Fibroblast of skin of scalp (primary cell): ENCODE measurements at places on chromosomes 16 and 17.

DNA sequence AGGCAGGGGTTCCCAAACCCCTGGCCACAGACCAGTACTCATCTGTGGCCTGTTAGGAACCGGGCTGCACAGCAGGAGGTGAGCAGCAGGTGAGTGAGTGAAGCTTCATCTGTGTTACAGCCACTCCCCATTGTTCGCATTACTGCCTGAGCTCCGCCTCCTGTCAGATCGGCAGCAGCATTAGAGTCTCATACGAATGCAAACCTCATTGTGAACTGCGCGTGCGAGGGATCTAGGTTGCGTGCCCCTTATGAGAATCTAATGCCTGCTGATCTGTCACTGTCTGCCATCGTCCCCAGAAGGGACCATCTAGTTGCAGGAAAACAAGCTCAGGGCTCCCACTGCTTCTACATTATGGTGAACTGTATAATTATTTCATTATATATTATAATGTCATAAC lies 25.1 kb upstream of the RMI2 start:
- DNase-seq, result no peak

DNA sequence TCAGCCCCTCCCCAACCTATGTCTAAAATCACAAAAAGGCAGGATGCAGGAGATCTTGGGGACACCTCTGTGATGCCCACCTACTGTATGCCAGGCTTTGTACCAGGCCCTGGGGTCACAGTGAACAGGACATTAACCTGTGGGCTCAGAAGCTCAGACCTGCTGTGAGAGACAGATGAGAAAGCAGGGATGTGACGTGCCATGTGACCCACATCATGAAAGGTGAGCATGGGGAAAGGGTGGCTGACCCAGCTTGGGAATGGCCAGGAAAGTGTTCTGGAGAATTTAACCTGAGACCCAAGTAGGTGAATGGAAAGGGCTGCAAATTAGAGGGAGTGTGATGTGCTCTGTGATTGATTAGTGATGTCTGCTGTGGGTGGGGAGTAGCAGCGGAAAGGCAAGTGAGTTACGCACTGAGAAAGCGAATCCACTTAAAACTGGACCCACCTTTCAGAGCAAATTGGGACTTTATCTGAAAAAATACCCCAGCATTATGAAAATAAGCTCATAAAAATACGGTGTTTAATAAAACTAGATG lies 132.2 kb downstream of the IRF8 start:
- DNase-seq, result no peak

- peak; percentile 10 for DNase-seq
Measured at GRCh38 chr16:50155925-50156324, 2.8 kb downstream of the TENT4B start.

- DNase-seq, result no peak
Measured at GRCh38 chr16:80969114-80969484, 37.6 kb downstream of the CMC2 start.

- DNase-seq, result peak; percentile 75
Measured at GRCh38 chr17:77266891-77267341, 126.1 kb downstream of the SEC14L1 start.

- no peak for DNase-seq
Measured at GRCh38 chr17:50934672-50935220, 68.6 kb upstream of the TOB1 start.

DNA sequence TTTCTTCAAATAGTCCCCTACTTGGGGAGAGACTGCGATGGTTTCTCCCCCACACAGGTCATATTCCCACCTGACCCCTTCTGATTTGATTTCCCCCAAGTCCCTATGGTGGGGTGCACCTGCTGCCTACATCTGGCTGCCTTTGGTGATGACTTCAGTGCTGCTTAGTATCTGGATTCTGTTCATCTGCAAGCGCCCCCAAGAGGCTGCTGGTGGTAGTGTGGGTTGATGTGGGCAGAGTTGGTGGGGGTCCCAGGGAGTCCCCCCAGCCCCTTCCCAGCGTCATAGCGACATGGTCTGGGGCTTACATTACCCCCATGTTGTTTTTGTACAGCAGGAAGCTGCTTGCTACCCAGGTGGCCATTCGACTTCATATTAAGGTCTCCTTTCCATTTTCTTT lies 99.2 kb downstream of the NTN1 start:
- no peak for DNase-seq

DNA sequence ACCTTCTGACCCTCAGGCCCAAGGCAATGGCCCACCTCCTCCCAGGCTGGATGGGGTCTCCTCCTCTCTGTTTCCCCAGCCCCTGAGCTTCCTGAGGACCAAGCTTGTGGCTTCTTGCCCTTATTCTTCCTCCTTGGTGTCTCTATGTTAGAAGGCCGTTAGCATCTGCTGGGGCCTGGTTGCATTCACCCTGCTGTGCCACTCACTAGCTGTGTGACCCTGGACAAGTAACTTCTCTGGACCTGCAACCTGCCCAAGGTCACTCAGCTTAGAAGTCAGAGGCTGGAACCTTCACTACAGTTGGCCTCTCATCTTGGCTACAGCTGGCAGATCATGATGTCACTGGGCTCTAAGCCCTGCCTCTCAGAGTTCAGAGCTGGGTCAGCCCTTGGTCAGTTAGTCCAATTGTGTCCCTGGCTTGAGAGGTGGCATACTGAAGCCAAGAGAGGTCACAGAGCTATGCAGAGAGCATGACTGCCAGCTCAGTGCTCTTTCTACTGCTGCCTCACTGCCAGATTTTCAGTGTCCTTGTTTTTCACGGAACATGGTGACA lies 3.0 kb downstream of the MT2A start:
- DNase-seq, result no peak

DNA sequence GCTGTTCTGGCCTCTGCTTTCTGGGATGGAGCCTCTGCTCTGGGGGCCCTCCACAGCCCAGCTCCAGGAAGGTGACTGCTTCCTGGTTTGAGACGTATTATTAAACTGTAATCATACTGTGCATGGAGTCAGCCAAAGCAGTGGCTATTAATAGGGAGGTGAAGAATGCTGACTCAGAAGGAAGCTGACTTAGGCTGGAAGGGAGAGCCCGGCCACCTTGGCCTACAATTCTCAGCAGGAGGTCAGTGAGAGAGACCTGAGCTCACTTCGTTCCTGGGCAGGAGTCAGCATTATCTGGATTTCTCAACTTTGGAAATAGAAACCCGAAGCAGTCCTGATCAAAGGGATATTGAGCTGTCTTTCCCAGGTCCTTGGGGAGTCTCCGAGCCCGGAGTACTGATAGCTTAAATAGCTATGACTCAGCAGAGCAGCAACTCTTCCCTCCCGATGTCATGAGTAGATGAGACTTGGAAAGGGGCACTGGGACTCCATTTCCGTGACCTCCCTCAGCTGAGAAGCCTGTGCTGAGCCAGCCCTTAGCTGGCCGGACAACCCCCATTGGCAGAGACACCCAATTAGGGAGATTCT lies 91.8 kb downstream of the YPEL2 start:
- peak; percentile 84 for DNase-seq

DNA sequence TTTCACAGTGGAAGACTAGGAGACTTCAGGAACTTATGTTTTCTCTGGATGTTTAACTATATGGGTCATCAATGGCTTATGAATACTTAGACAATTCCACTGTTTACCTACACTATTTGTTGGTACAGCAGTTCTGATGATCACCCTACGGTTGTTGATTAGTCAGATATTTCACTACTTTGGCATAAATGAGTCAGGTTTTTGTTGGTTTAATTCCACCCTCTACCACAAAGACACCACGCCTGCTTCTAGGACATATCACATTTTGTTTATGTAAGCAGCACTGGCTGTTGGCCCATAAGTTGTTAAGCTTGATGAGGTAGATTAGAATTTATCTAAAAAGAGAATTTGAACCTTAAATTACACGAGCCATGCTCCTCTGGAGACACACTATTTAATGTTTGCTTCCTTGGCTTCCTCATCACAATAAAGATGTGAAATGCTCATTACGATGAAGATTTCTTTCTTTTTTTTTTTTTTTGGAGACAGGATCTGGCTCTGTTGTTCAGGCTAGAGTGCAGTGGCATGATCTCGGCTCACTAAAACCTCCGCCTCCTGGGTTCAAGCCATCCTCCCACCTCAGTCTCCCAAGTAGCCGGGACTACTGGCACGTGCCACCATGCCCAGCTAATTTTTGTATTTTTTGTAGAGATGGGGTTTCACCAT lies 4.3 kb downstream of the GDE1 start:
- no peak for DNase-seq

GRCh38 chr17:46159686-46160085 lies 33.5 kb downstream of the KANSL1 start:
- DNase-seq, result peak; percentile 33

DNA sequence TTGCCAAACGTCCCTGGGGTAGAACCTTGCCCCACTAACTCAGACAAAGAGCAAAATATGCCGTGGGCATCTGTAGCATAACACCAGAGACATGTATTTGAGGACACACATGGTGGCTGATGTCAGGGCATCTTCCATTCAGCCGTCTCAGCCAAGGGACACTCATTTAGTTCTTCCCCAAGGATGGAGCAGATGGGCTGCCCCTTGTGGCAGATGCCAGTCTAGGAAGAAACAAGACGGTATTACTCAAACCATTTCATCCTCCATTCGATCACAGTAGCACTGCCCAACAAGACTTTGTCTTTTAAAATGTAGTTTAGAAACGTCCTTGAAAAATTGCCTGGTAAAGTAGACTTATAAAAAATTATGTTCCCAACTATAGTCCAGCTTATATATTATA lies 937.6 kb upstream of the EEF2KMT start:
- no peak for DNase-seq

- peak; percentile 23 for DNase-seq
Measured at GRCh38 chr17:9018726-9019125, 2.6 kb upstream of the NTN1 start.

GRCh38 chr17:33086041-33086440 lies 94.4 kb downstream of the SPACA3 start:
- DNase-seq, result no peak

DNA sequence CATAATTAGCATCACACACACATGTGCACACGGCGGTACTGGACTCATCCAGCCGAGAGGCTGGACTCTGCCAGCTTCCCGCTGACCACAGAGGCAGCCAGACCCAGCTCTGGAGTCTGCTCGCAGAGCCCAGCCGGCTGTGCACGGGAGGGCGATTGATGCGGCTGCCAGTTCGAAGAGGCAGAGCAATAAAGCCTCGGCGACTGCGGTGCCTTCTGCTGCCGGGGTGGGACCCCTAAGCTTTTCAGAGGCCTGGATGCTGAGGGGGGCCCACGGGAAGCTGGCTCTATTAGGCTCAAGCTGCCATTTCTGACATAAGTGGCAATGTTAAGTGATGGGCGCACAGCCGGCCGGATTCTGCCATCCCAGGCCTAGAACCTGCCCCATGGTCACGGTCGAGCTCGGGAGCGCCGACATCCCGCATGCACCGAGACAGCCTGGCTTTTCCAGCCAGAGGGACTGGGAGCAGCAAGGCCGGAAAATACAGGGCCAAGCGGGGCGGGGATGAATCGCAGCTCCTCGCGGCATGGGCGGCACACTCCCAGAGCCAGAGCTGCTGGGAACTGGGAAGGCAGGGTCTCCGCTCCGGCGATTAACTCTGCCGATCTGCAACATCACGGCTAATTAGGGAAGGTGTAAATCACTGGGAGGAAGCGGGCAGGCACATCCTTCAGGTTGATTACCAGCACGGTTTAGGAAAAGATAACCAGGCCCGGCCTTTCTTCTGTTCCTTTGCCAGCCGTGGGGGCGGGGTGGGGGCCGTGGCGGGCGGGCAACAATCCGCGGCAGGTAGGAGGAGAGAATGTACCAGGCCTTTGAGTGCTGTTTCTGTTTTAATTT lies 57.7 kb downstream of the TBC1D16 start:
- no peak for DNase-seq

GRCh38 chr17:49742166-49742638 lies 21.7 kb downstream of the FAM117A start:
- no peak for DNase-seq

DNA sequence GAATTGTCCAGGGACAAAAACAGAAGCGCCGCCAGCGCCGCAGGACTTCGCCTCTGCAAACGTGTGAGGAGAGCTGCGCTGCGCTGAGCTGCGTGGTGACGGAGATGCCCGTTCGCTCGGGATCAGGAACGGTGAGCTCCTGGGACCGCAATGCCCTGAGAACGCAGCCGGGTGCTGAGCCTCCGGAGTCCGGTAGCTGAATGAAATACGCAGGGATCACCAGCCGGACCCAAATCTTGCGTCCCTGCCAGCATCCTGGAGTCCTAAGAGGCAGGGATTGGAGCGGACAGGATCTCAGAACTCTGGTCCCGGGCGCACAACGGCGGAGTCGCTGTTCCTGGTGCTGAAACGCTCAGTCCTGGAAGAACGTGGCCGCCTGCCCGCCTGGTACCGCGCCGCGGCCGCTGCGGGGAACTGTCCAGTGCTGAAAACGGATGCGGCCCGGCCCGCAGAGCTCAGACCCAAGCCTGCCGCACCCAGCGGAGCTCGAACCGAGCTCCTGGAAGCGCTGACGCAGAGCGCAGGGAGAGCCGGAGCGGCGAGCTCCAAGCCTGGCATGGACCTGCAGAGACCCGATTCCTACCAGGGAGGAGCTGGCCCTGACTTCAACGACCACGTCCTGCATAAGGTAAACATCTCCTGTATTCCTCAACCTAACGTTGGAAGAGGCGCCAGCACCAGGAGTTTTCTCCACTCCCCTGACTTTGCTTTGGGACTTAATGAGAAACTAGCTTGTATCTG lies 41.5 kb downstream of the CD300LF start:
- DNase-seq, result peak; percentile 79

GRCh38 chr17:71164561-71164960 lies 956.3 kb upstream of the SOX9 start:
- no peak for DNase-seq

- no peak for DNase-seq
Measured at GRCh38 chr17:5955764-5956163, 114.4 kb upstream of the WSCD1 start.

DNA sequence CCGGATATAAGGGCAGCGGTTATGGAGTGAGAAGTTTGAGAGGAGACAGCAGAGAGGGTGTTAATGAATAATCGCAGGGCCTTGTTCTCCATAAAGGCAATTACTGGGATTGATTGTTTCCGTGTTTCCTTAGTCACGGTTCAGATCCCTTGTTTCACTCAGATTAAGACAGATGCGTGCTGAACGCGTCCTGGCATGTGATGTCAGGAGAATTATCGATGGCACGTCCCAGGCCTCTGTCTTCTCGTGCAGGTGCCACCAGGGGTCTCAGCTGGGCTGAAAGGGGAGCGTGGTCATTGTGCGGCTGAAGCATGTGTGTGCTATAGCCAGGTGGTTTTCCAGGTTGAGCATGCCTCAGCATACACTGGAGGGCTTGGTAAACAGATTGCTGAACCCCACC lies 142.4 kb upstream of the NOL11 start:
- DNase-seq, result no peak

- DNase-seq, result no peak
Measured at GRCh38 chr16:77938913-77939312, 83.4 kb upstream of the CLEC3A start.

DNA sequence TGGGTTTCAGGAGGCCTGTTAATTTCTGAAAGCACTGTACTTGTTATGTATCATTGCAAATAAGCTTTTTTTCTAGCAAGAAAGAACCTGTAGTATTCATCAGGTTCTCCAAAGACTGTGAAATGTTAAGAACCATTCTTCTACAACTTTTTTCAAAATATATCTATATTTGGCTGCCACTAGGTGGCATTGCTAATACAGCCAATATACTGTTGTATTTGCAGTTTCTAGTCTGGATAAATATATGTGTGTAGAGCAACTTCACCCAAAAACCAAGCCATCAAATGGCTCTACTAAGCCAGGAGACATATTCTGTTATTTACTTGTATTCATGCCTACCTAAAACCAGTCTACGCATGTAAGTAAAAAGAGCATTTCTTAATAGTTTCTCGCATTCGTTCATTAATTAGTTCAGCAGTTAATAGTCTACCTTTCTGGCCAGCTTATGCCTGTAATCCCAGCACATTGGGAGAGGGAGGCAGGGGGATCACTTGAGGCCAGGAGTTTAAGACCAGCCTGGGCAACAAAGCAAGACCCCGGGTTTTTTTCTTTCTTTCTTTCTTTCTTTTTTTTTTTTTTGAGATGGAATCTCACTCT lies 39.5 kb downstream of the VMP1 start:
- DNase-seq, result peak; percentile 62
